ENCODE measurements at places on chromosomes 5 and 9.

DNA sequence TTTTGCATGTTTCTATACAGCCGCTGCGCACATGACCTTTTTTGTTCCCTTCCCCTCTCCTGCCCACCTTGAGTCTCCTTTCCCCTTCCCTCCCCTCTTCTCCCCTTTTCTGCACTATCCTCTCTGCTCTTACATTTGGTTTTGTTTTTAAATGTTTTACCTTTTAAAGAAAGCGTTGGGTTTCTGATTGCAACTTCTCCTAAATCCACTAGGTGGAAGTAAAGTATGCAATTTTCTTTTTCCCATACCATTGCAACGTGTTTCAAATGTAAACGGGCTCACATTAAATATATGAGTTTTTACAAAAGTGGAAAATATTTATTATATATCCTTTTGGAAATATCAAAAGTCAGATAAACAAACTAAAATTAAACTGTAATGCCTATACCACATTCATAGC lies 500.9 kb downstream of the DIRAS2 start:
- DNase-seq, result no peak

DNA sequence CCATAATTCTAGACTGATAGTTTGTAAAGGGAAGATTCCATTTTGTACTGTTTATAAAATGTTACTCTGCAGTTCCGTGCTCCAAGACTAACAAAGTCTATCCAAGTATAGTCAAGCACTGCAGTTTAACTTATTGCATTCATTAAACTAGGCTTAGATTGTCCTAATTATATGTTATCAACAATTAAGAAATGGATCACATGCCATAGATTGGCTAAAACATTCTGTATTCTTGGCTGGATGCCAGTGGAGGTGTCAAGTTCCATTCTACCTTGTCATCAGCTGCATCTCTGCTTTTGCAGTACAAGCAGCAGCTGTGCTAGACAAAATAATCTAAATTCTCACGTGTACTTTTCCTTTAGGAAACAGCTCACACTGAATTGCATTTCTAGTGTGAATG lies 69.4 kb upstream of the MEF2C start:
- no peak for DNase-seq

GRCh38 chr5:173762045-173762444 lies 126.1 kb upstream of the CPEB4 start:
- DNase-seq, result no peak

DNA sequence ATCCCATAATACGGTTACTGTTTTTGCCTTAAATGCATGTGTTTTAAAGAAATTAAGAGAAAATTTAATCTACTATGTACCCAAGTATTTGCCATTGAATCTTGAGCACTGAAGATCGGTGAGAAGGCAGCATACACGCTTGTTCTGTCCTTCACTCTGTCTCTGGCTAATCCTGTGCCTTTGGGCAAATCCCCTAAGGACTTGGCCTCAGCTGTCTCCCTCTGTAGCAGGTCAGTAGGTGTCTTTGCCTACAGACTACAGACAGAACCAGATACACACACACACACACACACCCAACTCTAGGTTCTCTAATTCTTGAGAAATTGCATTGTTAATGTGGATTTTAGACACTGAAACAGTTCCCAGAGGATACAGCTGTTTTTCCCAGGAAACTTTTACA lies 117.4 kb downstream of the WDR41 start:
- no peak for DNase-seq

DNA sequence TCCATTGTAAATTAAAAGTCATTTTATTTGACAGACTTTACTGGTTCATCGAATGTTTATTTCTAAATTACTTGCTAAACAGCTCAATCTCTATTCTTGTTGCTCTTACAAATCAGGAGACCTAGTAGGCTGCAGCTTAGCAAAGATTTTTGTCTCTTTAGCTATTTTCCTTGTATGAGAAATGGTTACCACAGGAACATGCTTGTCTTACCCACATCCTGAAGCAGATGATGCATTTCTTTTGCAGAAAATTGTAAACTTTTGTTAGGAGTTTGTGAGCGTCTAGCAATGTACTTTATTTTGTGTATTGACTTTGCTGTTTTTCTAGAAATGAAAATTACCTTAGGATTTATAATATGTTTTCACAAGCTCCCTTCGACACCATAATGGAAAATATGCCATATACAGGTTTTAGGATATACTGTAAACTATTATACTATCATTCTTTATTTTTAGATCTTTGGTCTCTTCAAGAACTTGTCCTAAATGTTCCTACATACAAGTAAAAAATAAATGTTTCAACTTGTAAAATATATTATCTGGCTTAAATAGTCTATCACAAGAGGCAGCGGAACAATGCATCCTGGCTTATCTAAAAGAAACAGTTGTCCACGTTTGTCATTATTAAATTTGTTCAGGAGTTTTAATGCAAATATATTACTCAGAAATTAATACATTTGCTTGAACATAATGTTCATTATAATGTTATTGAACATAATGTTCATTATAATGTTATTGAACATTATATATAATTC lies 54.1 kb downstream of the SPEF2 start:
- no peak for DNase-seq

DNA sequence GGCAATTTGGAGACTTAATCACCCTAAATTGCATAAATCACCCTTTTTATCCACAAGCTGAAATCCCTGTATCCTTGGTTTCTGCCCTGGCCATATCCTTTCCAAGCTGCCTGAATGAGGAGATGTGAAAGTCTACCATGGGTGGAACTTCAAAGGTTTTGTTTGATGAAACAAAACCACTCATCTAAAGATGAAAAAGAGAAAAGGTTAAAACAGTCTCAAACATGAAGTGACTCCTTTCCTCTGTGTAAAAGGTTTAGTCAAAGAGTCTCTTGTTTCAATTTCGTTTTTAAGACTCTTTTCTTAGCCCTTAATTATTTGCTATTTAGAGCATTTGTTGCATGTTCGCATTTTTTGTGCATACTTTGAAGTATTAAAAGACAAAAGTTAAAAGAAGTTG lies 11.2 kb downstream of the SLC45A2 start:
- DNase-seq, result no peak

- no peak for DNase-seq
Observed at GRCh38 chr5:7902201-7902600, 33.3 kb downstream of the MTRR start.

- no peak for DNase-seq
Observed at GRCh38 chr5:139649082-139649991, 1.2 kb downstream of the CXXC5 start.

DNA sequence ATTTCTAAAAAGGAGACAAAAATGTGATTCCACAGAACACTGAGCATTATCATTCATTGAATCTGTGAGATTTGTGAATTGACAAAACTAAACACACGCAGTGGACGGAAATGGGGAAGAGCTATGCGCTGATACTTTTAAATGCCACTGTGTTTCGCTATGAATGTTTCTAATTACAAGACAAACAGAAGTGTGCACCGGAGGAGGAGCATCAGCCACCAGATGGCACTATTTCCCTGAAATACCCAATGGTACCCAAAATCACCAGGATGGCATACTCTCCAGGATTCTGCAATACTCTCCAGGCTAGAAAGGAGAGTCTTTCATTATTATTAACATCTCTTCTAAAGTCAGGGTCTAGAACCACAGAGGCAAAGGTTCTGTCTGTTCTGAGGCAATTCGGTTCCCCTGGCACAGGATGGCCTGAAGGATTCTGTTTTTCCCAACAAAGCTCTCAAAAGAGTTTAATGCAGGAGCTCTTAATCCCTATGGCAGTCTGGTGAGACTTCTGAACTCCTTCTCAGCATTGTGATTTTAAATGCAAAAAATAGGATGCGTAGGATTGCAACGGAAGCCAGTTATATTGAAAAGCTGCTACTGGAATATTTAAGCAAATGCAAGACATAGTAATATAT lies 13.8 kb upstream of the PUM3 start:
- DNase-seq, result peak; percentile 32

GRCh38 chr9:87653941-87654340 lies 72.0 kb upstream of the CTSL start:
- no peak for DNase-seq

GRCh38 chr5:68817632-68818031 lies 276.2 kb upstream of the SLC30A5 start:
- DNase-seq, result no peak

DNA sequence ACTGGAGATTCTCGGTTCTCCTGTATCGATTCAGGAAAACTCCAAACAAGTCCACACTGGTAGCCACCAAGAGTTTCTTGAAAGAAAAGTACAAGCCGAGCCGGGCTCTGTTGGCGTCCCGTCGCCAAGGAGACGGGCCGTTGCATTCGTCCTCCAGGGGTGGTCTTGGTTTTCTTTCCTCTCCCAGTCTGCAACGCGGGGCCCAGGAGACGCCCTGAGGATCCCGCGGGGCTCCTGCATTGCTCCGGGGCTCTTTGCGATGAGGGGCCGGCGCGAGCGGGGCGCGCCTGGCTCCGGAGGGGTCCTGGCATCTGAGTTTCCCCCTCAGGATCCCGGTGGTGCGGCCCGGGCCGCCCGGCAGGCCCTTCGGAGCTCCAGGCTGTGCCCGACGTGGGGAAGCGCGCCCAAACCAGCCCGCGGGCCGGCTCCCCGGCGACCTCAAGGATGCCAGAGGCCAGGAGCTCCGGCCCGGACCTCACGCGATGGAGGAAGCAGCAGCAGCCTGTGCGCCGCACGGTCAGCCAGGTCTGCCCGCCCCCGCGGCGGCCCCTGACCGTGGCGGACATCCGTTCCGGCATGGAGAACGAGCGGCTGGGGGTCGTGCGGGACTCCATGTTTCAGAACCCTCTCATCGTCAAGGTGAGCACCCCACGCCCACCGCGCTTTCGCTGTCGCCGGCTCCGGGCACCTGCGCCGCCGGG lies at the start of gene CFAP77:
TSS of gene CFAP77 (plus strand) at position 384 of the 701 bp plus-strand sequence. CDS start at position 445, 61 bp downstream.
- DNase-seq, result no peak

- DNase-seq, result no peak
Observed at GRCh38 chr9:119322184-119322583, 47.1 kb downstream of the BRINP1 start.

DNA sequence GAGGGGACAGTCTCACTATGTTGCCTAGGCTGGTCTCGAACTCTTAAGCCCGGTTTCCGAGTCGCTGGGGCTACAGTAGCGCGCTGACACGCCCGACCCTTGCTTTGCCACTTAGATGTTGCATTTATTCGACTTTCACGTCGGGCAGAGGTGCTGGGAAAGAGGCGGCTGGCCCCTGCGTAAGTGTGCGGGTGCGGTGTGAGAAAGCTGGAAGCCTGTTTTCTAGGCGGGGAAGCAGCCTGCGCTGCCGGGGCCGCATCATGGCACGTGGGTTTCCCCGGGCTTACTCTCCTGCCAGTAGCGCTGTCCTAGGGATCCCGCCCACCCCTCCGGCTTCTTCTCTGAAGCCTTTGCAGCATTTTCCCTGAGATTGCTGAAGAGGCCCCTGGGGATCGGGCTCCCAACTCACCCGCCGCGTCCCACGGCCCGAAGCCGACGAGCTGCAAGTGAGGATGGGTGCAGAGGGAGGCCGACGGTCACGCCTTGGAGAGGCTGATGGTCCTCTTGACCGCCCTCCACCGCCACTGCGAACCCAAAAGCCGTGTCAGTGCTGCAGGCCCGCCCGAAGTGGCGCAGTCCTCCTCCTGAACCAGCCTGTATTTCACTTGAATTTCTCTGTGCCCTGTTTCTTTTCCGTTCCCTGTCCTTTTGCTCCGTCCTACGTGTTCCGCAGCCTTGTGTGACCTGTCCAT lies 5.8 kb upstream of the TRIM41 start:
- DNase-seq, result peak; percentile 37

GRCh38 chr9:114771889-114772288 lies 34.0 kb downstream of the TNFSF15 start:
- no peak for DNase-seq

DNA sequence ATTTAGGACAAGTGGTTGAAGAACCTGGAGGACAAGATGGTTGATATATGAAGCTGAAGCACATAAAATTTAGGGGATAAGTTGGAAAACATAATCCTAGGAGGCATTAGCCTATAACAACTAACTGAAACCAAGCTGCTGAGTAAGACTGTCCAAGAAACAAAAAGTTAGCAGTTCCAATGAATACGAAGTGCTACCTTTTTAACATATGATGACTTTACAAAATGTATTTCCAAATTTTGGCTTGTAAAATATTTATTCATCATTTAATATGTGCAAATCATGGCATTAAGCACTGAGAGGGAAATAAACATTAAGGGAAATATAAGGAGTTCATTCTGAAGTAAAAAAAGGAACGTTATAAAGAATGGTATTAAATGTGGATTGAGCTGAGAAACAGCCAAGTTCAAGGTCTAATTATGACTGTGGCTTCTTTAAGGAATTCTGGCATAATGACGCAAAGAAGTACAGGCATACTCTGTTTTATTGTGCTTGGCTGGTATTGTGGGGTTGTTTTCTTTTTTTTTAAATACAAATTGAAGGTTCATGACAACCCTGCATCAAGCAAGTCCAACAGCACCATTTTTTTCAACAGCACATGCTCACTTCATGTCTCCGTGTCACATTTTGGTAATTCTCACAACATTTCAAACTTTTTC lies 7.7 kb downstream of the RAPGEF6 start:
- DNase-seq, result no peak

DNA sequence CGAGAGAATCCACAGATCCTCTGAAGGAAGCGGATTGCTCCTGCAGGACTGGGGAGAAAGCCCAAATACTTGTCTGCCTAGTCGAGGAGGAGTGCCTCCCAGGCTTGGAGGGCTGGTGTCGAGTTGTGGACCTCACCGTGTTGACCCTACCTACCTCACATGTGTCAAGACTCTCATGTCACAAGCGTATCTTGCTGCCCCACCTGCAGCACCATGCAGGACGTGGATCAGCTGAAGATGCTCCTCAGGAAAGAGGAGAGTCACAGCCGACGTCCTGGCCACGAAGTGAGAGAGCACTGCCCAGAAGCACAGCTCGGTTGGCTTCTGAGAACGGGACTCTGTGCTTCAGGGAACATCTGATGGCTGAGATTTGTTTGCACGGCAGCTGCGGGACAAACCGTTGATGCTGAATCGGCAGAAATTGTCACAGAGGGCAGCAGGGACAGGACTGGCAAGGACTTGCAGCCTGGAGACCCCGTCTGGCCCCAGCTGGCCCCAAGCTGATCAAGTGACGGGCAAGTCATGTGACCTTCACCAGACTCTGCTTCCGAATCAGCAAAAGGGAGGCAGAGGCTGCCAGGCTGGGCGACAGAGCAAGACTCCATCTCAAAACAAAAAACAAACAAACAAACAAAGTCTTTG lies 119.1 kb upstream of the ITGA1 start:
- no peak for DNase-seq

GRCh38 chr5:77871946-77872345 lies 95.8 kb upstream of the TBCA start:
- no peak for DNase-seq

- DNase-seq, result no peak
Observed at GRCh38 chr9:80509358-80509757, 937.6 kb downstream of the TLE4 start.

- no peak for DNase-seq
Observed at GRCh38 chr5:156540491-156540890, 213.5 kb downstream of the SGCD start.

DNA sequence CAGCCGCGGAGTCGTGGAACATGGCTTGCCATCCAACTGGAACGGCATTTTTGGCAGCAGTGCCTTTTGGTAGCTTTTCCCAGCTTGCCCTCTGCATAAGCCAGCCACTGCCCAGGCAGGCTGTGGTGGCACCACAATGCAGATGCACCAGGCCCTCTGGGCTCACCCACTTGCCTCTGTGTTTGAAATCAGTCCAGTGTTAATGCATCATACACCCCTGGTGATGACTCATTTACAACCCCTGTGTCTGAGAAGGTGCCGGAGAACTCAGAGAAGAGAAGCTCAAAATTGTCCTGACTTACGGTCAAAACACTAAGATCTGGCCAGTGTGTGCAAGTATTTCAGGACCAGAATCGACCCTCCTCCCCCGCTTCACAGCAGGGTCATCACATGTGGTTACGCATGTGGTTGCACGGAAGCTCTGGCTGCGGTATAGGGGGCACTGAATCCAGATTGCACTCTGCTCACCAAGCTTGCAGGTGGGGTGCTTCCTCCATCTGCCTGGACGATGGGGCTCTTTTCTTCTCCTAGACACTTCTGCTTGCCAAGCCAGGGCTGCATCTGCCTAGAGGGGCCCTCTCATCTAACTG lies 66.5 kb upstream of the SMIM15 start:
- DNase-seq, result no peak

All from activated T-helper 1 cell treated with anti-CD3 and anti-CD28 coated beads, Interleukin-2, amount 50 U/mL, for 16 hours (primary cell).